ENCODE measurements at places on chromosomes 13 and 19.

- no peak for DNase-seq
Measured at GRCh38 chr13:31476266-31476665, 263.1 kb upstream of the RXFP2 start.

- DNase-seq, result peak; percentile 95
Measured at GRCh38 chr19:47863514-47863936, 4.5 kb downstream of the TPRX2 start.

GRCh38 chr19:6260912-6261650, 18.7 kb downstream of the MLLT1 start:
- DNase-seq, result no peak

DNA sequence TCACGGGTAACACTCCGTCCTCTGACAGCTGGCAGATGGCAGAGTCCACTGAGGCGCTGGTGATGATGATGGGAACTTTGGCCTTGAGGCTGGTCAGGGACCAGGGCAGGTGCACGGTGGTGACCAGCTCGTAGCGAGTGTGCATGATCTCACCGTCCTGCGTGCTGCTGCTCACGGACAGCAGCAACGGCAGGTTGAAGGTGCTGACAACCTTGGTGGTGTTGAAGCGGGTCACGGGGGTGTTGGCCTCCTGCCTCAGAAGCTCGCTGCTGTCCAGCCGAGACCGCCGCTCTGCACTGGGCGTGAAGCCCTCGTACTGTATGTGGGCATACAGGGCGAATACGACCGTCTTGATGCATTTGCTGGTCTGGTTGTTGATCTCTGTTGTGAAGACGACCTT, 11.6 kb downstream of the ARRDC5 start:
- no peak for DNase-seq

- DNase-seq, result no peak
Measured at GRCh38 chr13:105670179-105670990, 865.1 kb downstream of the EFNB2 start.

- no peak for DNase-seq
Measured at GRCh38 chr13:30991922-30992321, 59.5 kb downstream of the TEX26 start.

DNA sequence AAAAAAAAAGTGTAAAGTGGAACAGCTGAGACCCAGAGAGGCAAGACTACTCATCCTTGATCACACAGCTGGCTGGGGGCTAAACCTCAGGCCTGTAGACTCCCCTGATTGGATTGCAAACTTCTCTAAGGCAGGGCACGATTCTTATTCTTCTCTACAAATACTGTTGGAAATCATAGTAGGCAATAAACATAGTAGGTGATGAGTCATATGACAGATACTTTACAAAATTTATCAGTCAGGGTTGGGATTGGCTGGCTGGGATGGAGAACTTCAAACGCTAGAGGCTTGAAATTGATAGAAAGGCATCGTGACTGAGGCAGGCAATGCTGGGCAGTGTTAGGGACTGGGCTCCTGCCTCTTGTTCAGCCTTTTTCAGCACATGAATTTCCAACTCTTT, 5.9 kb upstream of the MATK start:
- no peak for DNase-seq

DNA sequence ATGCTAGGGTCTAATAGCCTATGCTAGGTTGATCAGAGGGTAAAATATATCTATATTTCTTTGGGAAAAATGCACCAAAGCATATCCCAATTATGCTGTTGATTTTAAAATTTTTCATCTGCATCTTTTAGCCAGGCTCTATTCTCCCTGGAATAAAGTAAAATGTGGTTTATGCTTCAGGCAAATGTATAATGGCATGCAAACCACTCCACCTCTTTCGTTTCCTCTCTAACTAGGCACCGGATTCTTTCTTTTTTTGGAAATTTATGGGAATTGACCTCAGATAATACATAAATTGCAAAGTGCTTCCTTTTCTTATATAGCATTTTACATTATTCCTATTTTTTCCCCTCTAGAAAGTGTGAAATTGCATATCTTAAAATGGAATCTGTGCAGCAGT, 386.5 kb downstream of the OLFM4 start:
- no peak for DNase-seq

DNA sequence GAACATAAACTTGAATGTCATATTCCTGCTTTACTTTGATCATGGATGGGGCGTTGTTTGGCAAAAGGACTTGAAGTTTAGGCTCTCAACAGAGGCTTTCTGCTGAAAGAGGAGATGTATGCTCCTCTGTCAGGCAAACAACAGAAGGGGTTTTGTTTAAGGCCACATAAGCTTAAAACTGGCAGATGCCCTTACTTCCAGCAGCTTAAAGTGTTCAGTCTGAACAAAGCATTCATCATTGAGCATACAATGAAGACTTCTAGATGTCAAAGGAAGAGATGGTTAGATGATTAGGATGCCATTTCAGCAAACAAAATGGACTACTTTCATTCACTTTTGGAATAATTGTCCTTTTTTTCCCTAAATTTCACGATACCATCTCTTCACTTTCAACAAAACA, 484.5 kb downstream of the SLITRK6 start:
- DNase-seq, result no peak

GRCh38 chr19:13001502-13002165, 6.4 kb downstream of the NFIX start:
- DNase-seq, result no peak

DNA sequence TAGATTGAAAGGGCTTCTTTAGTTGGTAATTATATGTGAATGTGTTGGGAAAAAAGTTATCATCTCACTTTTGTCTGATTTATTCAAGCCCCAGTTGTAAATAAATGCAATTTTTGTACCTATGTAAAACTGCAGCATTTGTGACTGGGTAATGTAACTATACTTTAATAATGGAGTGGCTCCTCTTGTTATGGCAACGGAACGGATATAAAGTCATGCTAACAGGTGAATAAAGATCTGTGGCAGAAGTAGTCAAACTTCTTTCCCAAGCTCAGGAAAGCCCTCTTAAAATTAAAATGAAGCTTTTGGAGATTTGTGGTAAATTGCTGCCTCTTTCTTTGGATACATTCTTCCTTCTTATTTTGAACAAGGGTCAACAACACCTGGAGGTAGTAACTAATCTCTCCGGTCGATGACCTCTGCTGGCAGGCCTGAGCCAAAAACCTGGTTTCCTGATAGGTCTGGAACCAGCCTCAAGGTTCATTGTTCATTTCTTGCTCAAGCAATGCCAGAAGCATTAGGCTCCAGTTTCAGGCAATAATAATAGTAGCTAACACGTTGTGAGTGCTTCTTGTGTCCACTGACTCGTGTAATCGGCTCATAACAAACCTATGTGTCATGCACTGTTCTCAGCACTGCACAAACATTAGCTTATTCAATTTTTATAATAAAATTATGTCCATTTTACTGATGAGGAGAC, 313.4 kb upstream of the DACH1 start:
- DNase-seq, result no peak

DNA sequence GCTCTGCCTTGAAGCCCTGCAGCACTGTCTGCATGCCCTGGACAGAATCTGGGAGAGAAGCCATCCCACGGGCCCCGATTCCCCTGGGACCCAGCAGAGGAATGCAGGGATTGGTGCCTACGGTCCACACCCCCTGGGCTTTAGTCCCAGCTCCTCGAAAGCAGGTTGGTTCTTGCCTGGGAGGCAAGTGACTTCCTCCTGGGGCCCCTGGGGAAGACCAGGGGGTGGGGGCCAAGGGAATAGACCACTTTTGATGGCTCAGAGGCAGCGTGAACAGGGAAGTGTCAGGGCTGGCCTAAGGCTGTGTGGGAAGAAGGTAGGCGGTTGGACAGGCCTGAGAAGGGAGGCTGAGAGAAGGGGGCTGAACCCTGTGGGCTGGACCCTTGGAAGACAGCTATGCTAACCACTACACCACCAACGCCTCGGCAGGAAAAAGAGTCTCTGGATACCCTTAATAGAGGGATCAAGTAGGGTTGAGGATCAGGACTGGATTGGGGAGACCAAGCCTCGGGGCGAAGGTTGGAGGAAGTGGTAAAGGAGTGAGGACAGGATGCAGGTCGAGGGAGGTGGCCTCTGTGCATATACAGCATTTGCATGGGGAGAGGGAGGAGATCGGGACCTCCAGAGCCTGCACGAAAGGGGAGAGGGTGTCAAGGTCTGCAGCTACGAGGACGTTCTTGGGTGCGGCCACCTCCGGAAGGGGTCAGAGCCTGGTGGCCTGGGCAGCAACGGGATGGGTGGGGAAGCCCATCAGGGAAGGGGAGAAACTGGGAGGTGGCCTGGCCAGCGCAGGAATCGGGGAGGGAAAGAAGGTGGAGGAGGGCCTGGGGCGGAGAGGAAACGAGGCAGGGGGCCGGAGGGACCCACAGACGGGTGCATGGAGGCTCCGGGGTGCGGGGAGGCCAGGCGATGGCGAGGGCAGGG, 709 bp downstream of the DPP9 start:
- DNase-seq, result no peak

- no peak for DNase-seq
Measured at GRCh38 chr13:108305655-108306054, 36.1 kb downstream of the TNFSF13B start.

All from 8988T (cell line).